Aorta (tissue), 5 donors: ENCODE measurements at places on chromosomes 13 and 19.
A peak's percentile ranks its signal among the peaks of the same experiment; 100 is the strongest.

DNA sequence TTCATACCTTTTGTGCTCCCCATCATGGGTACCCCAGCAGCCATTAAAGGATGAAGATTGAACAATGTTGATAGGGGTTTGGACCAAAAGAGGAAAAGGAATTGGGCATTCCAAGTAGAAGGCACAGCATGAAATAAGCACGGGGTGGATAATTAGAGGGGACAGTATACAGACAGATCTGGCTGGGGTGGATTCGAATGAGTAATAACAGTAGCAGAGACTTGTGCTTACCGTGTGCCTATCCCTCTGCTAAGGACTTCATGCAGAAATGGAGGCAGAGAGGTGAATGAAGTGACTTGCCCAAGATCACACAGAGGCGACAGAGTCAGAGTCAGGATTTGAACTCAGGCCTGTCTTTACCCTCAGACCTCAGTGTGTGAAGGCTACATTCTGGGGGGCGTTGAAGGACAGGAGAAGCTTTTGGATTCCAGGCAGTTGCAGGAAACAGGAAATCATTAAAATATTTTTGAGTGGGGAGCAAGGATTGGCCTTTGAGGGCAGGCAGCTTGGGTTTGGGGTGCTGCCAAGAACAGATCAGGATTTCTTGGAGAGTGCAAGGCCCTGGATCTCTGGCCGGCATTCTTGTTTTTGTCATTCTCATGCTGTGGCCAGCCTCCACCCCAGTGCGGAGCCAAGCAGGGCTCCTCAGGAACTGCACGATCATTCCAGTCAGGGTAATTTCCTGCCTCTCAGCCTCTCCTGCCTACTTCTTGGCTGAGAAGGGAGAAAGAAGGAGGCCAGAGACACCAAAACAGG lies 18.7 kb downstream of the PAF1 start:
- peak; percentile 86 for DNase-seq

GRCh38 chr19:42282819-42283187 lies 13.8 kb downstream of the CIC start:
- DNase-seq: no peak

DNA sequence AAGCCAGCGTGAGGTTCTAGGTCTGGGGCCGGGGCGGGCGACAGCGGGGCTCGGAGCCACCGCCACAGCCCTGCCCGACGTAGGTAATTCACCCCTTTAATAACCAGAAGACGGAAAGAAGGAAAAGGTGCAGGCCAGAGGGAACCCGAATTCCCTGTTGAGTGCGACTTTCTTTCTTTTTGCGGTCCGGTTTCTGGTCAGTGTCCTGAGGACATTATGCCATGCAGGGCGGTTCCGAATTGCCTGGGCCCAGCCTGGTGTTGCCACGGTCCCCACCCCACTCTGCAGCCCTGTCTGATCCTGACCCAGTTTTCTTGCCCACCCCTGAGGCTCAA lies 18.4 kb upstream of the TFDP1 start:
- DNase-seq: no peak

DNA sequence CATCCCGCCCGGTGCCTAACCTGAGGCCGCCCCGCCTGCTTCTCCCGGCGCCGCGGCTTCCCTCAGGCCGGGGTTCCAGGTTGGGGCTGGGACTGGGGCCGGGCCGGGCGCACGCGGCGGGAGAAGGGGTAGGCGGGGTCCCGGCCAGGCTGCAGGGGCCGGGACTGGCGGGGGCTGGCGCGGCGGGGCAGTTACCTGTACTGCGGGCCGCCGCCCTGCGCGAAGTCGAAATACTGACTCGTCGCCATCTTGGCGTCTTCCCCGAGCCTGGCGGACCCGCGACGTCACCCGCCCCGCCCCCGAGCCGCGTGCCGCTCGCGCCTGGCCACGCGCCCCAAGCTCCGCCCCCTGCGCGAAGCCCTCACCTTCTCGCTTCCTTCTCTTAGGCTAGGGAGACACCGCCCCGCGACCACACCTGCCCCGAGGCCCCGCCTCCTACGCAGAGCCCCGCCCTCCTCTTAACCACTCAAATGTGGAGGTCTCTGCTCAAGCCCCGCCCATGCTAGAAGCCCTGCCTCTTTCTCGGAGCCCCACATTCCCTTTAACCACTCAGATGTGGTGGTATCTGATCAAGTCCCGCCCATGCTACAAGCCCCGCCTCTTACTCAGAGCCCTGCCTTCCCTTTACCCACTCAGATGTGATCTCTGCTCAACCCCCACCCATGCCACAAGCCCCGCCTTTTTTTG lies at the start of gene ZFR2:
Gene ZFR2 (minus strand): TSS at position 269 of the 687 bp plus-strand sequence. CDS start 21 bp downstream, at position 248.
- DNase-seq: no peak

DNA sequence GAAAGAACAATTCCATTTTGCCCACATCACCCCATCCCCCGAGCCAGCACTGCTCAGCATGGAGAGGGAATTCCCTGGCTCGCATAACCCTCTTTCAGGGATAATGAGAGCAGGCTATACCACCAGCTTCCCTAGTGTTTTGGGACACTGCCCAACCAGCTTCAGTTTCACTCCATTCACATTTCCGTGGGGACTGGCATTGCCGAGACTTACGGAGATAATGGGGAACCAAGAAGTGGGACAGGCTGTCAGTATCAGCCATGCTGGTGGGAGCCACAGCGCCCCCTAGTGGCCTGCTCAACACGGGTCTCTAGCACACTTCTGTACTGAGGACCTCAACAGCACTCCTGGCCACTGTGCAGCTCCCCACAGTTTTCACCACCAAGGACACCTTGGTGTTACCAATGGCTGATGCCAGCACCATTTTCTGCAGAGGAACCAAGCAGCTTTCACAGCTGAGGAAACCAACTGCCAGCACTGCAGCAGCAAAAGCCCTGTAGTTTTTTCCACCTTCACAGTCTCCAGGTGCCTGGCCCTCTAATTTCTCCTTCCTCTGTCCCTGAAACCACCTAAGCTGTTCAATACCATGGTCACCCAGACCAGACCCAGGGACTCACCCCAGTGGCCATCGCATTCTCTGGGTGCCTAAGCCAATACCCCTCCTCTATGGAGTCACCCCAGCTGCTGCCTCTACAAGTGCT lies 23.7 kb downstream of the SLC6A16 start:
- DNase-seq: peak; percentile 90

DNA sequence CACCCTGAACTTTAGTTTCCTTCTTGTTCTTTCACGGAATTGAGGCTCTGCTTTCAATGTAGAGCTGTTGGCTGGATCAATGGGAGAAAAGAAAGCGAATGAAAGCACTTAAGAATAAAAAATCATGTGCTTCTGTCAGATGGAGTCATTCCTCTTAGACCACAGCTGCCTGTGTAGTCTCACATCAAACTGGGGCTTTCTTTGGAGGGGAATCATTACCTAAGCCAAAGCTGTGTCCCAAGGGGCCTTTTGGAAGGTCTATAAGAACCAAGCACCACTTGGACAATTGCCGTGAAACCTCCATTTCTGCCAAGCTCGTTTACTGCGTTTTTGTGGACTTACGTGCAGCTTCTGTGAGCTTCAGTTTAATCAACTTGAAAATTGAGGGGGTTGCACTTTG lies 44.2 kb upstream of the RNF113B start:
- no peak for DNase-seq

DNA sequence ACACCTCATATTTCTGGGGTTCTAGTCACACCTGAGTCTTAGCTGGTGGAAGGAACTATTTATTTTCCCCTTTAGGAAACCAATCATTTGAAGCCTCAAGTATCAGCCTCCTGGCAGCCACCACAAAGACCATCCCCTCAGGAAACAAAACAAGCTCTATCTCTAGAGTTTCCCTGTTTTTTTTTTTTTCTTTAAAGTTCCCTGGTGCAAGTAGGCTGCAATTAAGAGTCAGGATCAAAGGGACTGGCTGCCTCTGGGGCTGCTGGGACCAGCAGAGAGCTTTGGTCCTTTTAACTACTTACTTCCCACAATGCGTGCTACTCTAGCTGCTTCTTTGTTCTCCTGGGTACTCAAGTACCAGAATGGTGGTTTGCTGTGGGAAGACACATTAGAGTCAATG lies 11.4 kb downstream of the MBNL2 start:
- DNase-seq: no peak

DNA sequence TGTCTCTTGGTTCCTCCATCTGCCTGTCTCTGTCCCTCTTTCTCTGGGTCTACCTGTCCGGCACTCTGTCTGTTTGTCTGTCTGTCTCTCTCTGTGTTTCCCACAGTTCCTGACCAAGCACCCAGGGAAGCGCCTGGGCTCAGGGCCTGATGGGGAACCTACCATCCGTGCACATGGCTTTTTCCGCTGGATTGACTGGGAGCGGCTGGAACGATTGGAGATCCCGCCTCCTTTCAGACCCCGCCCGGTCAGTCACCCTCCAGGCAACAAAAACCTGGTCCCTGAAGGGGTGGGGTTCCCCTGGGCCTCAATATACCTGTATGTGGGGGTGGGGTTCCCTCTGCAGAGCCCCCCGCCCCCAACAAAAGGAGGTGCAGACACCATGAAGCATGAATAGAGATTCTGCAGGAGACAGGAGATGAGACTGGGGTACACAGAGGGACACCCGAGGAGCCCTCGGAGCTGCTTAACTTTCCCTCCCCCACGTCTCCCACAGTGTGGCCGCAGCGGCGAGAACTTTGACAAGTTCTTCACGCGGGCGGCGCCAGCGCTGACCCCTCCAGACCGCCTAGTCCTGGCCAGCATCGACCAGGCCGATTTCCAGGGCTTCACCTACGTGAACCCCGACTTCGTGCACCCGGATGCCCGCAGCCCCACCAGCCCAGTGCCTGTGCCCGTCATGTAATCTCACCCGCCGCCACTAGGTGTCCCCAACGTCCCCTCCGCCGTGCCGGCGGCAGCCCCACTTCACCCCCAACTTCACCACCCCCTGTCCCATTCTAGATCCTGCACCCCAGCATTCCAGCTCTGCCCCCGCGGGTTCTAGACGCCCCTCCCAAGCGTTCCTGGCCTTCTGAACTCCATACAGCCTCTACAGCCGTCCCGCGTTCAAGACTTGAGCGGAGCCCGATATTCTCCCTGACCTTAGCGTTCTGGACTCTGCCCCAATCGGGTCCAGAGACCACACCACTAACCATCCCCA lies 2.6 kb upstream of the CACNG7 start:
- DNase-seq: no peak

DNA sequence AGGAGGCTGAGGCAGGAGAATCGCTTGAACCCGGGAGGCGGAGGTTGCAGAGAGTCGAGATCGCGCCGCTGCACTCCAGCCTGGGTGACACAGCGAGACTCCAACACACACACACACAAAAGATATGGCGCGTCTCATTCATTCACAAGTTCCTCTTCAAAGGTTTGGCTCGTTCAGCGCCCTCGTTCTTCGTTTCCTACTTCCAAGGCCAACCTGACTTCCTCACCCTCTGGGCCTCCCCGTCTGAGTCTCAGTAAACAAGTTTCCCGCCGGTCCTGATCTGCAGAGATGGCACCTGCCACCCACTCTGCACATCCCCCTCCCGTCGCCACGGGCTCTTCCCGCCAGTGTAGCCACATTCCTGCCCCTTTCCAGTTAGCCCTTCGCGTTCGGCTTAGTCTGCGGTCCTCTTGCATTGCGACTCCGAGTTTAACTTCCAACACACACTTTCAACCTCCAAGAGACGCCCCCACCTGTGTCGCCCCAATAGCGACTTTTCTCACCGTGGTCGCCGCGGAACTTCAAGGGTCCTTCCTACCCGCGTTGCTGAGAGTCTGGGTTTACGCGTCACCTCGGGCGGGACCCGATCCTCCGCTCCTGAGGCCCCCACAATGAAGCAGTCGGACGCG lies 1.3 kb upstream of the BSG start:
- peak; percentile 69 for DNase-seq

DNA sequence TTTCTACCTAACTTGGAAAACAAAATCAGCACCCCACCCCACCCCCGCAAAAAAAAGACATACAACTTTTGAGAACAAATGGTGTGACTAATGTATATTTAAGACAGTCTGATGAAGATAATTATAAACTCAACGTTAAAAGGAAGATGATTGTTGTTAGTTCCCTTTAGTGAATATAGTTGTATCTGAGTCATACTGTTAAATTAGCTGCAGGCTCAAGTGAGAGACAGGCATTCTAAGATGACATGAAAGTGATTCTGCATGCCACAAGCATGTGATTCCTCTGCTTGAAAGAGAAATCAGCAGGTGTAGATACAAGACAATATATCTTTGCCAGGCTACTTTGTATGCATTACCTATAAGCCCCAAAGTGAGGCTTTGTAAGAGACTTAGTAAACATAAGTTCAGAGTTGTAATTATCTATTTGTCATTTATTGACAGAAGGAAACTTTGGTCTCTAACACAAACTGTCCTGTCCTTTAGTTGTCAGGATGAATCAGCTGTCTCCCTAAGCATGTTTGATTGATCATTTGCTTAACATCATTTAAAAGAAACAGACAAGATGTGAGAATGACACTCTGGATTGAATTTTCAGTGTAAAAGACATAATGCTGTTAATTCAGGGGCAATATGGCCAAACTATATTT lies 319.4 kb upstream of the HTR2A start:
- DNase-seq: no peak

DNA sequence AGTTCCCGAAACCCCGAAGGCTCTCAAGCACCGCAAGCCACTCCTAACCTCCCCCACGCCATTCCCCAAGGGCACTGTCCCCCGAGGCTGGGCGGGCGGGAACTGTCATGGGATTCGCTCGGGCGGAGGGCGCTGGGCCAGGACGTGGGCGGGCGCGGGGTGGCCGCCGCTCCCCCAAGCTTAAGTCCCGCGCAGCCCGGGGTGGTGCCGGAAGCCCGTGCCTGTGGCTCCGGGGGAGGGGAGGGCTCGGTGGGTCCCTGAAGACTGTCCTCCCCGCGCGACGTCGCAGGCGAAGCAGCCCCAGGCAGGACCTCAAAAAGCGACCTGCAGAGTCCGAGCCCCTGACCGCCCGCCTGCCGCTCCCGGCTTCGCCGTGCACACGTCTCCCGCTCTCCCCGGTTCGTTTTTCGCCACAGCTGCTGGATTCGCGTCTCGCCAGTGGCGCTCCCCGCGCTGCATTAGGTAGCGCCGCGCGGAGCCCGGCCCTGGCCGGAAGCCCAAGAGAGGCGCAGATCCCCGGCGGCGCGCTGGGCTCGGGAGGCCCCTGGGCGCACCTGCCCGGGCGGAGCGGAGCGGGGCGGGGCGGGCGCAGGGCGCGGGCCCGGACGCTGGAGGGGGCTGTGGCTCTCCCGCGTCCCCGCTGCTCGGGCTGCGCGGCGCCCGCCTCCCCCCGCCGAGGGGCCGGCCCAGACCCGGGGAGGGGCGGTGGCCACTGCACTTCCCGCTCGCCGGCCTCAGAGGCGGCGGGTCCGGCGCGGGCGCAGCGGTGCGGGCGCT lies at the start of gene FARP1:
Gene FARP1 (plus strand): TSS at position 715 of the 777 bp plus-strand sequence. CDS start 70,149 bp downstream, outside the sequence.
- DNase-seq: peak; percentile 80

GRCh38 chr13:110309661-110310524 lies 2.8 kb downstream of the COL4A2 start:
- DNase-seq: no peak

DNA sequence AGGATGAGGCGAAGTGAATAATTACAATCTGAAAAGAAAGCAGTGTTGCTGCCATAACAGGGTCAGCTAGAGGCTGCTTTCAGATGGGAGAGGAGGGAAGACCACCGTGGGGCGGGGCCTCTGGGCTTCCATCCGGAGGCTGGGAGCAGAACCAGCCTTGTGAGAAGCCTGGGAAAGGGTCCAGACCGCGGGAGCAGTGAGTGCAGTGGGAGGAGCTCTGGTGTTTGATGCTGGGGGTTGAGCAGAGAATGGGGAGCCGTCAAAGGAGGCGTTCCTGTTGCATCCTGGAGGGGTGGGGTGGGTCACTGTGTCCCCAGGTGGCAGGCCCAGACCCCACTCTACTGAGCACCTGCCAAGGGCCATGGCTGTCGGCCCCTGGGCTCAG lies 18.1 kb downstream of the NKPD1 start:
- no peak for DNase-seq

- DNase-seq: no peak
Observed at GRCh38 chr13:111875915-111876314, 191.0 kb upstream of the SOX1 start.
